ENCODE measurements at places on chromosomes 5 and 9.

DNA sequence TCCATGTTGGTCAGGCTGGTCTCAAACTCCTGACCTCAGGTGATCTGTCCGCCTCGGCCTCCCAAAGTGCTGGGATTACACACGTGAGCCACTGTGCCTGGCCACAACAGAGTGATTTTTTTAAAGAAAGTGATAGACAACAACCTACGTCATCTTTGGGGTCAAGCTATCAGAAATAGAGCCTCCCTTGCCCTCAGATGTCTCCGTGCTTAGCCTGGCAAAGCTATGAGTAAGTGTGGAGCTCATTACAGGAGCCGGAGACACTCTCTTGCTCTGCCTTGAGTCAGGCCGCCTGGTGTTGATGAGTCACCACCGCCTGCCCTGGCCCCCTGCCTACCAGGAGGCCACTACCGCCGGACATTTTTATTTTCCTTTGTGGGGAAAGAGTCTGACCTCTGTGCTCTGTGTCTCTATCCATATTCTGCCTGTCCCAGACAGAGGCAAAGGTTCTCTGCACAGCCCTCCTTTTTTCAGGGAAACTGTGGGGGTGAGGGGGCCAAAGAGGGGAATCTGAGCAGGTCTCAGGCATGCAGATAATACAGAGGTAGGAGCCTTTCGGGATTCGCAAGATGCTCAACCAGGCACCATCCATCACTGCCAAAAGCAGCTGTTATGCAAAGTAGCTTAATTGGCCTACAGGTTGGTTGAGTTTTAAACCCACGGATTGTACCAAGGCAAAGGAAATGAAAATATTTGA, 123.7 kb upstream of the CPEB4 start:
- DNase-seq = no peak

GRCh38 chr5:54985301-54986268, at the start of gene ESM1:
Gene ESM1, minus strand, starts transcription at chr5:54985593. Its CDS starts 76 bp downstream, at chr5:54985517.
- no peak for DNase-seq

DNA sequence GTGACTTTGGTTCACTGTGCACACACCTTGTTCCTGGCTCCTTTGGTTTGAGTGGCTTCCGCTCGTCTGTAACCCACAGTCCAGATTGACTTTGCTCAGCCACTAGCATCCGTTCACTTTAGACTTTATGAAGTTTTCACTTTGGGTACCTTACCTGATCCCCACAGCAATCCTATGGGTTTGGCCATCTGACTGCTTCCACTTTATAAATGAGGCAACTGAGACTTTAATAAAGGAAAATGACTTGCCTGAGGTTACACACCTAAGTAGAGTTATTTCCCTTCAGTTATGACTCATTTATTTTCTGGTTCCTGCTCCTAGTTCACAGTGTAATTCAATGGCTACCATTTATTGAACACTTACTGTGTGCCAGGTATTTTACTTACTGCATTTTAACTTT, 94.2 kb upstream of the SAP30L start:
- DNase-seq = no peak

DNA sequence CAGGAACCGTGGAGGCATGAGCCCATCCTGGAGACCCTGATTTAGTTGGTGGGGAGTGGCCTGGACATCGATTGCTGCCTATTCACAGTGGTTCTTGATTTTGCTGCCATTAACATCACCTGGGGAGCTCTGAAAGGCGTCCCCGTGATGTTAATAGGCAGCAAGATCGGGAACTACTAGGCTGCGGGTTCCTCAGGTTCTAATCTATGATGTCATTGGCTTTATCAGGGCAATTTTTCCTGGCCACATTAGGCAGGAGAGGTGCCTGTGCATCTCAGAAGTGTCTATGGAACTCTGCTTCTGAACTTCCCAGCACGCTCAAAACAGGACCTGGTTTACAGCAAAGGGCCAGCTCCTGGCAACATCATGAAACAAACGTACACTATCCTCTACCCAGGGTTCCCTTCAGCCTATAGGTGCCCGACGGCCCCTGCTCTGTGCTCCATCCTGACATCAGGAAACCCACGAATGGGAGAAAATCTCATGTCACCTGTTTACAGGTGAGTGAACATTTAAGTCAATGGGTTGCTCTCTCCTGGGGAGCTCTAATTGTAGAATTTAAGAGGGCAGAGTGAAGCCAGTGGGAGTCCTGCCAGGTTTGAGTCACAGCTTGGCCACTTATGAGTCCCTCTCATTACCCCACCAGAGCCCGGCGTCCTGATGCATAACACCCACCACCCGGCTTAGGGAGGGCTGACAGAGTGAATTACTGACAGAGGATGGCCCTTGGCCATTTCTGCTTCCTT, 49.4 kb downstream of the ROPN1L start:
- no peak for DNase-seq
